Activated CD8-positive, alpha-beta memory T cell treated with anti-CD3 and anti-CD28 coated beads, Interleukin-2, amount 10 ng/mL, durations not matched to agents 7 days and 5 days (primary cell): ENCODE measurements at places on chromosomes 2 and 18.

DNA sequence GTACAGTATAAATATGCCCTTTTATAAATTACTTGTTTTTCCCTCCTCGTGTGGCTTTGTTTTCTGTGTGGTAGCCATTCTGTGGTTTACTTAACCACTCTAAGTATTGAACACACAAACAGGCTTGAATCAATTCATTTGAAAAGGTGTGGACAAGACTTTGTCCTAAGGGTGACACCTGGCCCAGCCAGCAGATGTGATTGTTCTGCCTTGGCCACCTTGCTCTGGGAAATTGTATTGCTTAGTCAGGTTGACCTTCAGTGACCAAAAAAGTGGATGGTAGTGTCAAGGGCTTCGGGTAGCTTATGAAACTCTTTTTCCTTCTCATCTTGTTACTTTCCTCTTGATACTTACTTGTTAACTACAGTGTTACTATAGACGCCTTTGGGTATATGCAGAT, 61.9 kb downstream of the DGKD start:
- no peak for DNase-seq

DNA sequence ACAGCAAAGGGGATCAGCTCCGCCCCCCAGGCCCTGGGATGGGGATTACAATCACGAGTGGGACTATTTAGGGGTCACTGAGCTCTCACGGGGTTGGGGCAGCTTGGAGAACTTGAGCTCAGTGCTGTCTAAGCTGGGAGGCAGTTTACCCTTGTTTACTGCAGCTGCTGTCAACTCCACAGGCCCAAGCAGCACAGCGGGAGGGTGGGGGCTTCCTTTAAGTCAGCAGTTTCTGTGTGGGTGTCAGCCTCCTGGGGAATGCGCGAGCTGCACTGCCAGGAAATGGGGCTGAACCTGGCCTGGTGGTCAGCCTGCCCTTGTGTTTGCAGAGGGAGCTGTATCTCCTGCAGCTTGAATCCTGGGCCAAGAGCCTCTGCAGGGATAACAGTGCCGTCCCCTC, 29.8 kb downstream of the TOGARAM2 start:
- peak; percentile 87 for DNase-seq

- no peak for DNase-seq
Observed at GRCh38 chr2:47728551-47728950, 54.4 kb upstream of the MSH6 start.

- no peak for DNase-seq
Observed at GRCh38 chr2:207286106-207286505, 120.4 kb upstream of the KLF7 start.

- peak; percentile 14 for DNase-seq
Observed at GRCh38 chr2:239779584-239779983, 245.6 kb downstream of the NDUFA10 start.

DNA sequence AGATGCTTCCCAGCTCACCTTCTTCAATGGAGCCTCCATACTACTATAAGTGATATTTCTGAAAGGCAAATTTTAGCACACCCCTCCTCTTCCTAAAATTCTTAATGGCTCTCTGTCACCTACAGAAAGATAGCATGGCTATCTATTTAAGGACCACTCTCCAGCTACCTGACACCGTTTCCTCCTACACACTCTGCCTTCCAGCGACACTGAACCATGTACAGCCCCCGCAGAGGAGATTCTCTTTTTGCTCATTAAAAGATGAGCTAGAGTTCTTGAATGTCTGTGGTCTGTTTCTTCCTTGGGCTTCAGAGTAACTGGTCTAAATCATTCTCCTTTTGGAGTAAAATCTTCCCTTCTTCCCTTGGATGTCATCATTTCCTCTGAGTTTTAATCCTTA, 38.4 kb upstream of the GAREM1 start:
- DNase-seq: no peak

- DNase-seq: no peak
Observed at GRCh38 chr18:1840878-1841277, 730.4 kb downstream of the METTL4 start.
